Stimulated activated naive B cell treated with anti-CD40 and anti-IgM and Interleukin-4, amounts not matched to agents 10 μg/mL and 1 μg/mL and 100 μg/mL, for 72 hours (primary cell): ENCODE measurements at places on chromosomes 13 and 19.

GRCh38 chr13:63206461-63206860, 1790.8 kb upstream of the PCDH20 start:
- H3K36me3 ChIP-seq, result no peaks in the 10 kb centered on the region
- H3K4me1 ChIP-seq, result no peaks in the 10 kb centered on the region
- no peak overlapping the region for H3K4me3 ChIP-seq
- no peak overlapping the region for H3K27ac ChIP-seq
- H3K27me3 ChIP-seq, result no peaks in the 10 kb centered on the region

GRCh38 chr13:30905932-30906383, at the start of gene MEDAG:
MEDAG (plus strand) TSS chr13:30906271; CDS start chr13:30906516, 245 bp downstream.
- H3K27me3 ChIP-seq, result peaks cover 45% of the 10 kb centered on the region
- H3K27ac ChIP-seq, result no peak within 1 kb of the TSS
- peaks cover 8% of the 10 kb centered on the region for H3K4me1 ChIP-seq
- no peak for DNase-seq

DNA sequence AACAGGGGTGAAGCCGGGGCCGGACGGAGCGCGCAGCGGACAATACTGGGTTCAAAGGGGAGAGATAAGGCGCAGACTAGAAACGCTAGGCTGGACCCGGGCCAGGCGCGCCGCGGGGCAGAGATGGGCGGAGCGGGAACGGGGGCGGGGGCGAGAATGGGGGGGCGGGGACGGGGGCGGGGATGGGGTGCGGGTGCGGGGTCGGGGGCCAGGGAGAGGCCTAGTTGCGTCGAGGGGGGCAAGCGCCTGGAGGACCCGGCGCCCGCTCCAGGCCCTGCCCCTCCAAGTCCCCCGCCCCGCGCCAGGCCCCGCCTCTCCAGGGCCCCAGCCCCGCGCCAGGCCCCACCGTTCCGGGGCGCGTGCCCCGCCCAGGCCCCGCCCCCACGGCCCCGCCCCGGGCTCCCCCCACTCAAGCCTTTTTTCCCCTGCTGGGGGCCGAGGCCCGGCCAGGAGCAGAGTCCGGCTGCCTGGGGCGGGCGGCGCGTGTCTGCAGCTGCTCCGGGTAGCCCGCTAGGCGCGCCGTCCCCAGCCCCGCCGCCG, at the start of gene CERS4:
TSS of gene CERS4 (plus strand) at position 449 of the 540 bp plus-strand sequence. CDS start 41,707 bp downstream, outside the sequence.
- H3K4me1 ChIP-seq, result peaks cover 68% of the 10 kb centered on the region
- peaks cover 16% of the 10 kb centered on the region for H3K36me3 ChIP-seq
- peak; percentile 63 for DNase-seq
- no peaks in the 10 kb centered on the region for H3K27me3 ChIP-seq
- peak within 1 kb of the TSS; percentile 99 for H3K4me3 ChIP-seq
- H3K27ac ChIP-seq, result peak within 1 kb of the TSS; percentile 99

DNA sequence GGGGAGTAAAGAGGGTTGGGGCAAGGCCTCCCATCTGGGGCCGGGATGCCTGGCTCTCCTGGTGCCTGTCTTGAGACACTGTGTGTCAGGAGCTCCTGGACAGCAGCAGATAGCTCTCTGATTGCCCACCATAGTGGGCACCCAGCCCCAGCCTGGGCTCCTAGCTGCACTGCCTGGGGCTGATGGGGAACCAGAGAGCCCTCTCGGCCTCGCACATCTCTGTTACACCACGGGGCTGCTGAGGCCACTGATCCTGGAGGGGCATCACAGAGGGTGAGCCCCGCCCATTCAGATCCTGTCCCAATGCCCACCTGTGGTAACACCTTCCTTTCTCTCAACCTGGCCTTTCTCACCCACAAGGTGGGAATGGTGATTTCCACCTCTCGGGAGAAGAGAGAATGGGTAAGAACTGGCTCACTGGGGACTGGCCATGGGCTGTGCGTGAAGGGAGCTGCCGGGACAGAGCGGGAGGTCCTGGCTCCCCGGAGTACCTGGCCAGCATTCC, 135.9 kb downstream of the URI1 start:
- no peaks in the 10 kb centered on the region for H3K4me1 ChIP-seq
- no peak overlapping the region for H3K27ac ChIP-seq
- no peak overlapping the region for H3K4me3 ChIP-seq
- DNase-seq, result no peak
- H3K27me3 ChIP-seq, result peaks cover 17% of the 10 kb centered on the region
- no peaks in the 10 kb centered on the region for H3K36me3 ChIP-seq

- no peaks in the 10 kb centered on the region for H3K36me3 ChIP-seq
- H3K4me3 ChIP-seq, result no peak overlapping the region
- no peak overlapping the region for H3K27ac ChIP-seq
- DNase-seq, result no peak
- H3K4me1 ChIP-seq, result no peaks in the 10 kb centered on the region
Observed at GRCh38 chr13:44618326-44618725, 42.2 kb upstream of the TSC22D1 start.
